ENCODE measurements at places on chromosomes 5 and 9.

- no peak for DNase-seq
These were observed 35.9 kb upstream of the HK3 start for GRCh38 chr5:176935017-176935416.

DNA sequence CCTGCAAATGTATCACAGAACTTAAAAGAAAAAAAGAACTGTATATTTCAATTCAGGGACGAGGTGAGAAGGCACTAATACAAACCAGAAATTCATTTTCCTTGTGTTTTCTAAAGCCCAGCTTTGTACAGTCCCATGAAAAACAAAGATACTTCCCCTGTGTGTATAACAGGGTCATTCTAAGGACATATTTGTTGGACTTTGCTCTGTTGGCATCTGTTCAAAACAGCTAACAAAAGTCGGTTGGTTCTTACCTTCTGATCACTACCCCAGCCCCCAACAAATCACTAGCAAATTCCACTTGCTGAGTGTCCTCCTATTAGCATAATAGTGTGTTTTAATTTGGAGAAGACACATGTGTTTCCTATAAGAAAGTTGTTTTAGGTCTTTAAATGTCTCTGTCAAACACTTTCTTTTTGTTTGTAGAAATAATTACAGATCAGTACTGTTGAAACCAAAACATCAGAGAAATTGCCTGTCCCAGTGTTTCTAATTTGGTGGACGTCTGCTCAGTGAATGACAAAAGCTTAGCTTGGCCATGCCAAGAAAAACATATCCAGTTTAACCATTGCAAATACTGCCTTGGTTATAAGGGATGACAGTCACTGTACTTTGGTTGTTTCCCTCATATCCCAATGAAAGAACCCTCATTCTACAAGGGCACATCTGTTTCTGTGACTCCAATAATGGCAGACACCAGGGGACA is 480.5 kb downstream of the EBF1 start:
- DNase-seq, result no peak

- no peak for DNase-seq
These were observed 41.9 kb upstream of the PLPP6 start for GRCh38 chr9:4620057-4620765.

- DNase-seq, result peak; percentile 70
These were observed 691 bp downstream of the FCHO2 start for GRCh38 chr5:72956324-72957140.

DNA sequence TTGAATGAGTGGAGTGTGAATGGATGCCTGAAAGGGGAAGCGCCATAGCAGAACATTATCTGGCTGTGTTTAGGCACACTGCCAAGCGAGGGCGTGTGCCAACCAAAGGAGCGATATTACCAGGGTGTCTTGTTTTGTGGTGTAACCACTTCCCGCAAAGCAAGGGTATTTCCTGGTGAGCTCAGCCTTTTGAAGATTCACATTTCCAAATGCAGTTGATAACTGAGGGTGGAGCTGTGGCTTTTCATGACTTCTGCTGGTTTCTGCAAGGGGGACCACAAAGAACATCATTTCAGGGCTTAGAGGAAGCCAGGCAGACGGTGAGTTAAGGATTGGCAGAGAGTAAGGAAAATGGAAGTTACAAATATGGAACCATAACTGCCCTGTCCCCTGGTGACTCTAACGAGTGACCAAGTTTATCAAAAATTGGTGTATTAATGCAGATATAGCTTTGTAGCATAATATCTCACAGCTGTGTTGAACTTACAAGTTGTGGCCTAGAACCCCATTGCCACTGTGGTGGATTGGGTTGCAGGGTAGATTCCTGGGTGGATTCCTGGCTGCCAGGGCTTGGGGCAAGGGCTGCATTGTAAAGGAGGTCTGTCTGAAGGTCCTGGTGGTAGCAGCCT is 71.4 kb downstream of the RALGPS1 start:
- DNase-seq, result peak; percentile 46

DNA sequence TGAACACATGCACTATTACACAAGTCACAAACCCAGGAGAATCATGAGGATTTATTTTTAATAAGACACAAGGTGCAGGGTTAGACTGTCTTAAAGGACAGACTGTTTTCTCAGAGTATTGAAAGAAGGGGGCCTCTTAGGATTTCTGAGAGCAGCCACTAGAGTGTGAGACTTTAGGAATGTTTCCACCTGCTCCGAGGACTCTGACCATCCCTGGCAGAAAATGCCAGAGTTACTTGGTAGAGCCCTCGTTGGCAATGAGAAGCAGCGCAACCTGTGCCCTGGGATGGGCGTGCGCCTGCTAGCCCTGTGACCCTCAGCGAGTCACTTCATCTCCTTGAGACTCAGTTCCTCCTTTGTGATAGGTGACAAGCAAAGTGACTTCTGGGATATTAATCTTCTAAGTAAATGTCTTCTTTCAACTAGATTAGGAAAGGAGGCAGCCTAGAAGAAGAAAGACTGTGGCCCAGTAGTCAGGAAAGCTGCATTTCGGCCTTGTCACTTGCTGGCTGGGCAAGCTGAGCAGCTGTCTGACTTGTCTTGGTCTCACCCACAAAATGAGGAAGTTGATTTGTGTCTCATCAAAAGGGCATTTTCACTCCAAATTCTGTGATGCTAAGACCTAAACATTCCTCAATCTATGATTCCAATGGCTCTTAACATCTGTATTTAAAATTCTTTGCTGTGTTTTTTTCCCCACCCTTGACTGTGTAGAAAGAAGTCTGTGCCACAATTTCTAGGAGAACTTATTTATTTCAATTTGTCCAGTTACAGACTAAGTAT is 60.5 kb downstream of the PTCD2 start:
- DNase-seq, result no peak

GRCh38 chr9:78325343-78325742 is 28.4 kb downstream of the PSAT1 start:
- DNase-seq, result peak; percentile 20

DNA sequence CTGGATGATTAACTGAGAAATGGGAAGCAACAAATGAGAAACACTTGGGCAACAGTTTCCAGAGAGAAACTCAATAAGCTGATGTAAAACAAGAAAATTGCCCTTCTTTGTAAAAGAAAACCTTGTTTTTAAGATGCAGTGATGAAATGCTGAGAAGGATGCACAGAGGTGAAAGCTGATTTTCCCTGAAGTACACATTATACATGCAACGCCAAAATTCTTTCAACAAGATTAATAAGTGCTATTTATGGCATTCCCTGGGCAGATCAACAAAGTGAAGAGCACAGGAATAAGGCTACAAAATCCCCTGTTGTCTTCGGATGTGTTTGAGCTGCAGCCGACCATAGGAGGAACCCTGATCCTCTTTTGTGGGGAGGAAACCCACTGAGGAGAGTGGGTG is 208.0 kb upstream of the ANKH start:
- no peak for DNase-seq

DNA sequence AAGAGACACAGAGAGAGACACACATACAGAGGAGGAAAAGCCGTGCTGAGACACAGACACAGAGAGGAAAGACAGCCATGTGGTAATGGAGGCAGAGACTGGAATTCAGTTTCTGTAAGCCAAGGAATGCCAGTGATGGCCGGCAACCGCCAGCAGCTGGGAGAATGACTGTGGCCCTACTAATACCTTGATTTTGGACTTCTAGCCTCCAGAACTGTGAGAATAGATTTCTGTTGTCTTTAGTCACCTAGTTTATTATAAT is 90.2 kb downstream of the TARS1 start:
- no peak for DNase-seq

DNA sequence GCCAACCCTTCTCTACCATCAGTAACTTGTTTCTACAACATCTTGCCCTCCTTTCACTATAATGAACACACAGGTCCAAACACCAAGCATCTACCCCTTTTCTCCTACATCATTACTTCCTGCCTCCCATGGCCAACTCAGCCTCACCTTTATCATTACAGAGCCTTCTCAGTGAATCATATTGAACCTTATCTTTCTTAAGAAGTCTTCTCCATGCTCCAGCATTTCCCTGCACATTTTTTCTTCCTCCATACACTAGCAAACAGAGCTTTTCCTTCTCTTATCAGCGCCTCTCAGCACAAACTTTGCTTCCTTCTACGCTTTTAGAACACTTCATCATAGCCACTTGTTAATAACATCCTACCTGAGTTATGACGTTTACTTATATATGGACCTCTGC is 148.2 kb downstream of the ARL15 start:
- DNase-seq, result no peak

GRCh38 chr9:20333991-20334390 is 288.3 kb downstream of the MLLT3 start:
- DNase-seq, result no peak

- DNase-seq, result peak; percentile 82
These were observed 22.5 kb downstream of the ZDHHC21 start for GRCh38 chr9:14670718-14671117.

GRCh38 chr9:98774746-98775145 is 21.6 kb downstream of the ANKS6 start:
- DNase-seq, result no peak

DNA sequence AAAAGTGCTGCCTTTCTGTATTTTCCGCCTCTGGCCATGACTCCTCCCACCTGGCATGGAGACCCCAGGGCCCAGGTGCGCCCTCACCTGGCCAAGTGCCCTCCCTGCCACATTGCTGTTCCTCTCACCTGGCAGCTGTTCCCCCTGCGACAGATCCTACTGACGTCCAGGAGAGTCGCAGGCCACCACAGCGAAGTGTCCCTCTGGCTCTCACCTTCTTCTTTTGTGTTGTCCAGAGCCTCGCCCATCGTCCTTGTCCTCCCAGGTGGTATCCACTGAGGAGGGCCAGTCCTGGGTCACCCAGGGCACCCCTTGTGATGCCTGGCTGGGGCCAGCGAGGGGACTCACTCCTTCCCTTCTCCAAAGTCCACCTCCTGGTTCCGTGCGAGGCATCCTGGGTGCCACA is 2.6 kb downstream of the NKD2 start:
- DNase-seq, result no peak

- no peak for DNase-seq
These were observed 45.1 kb downstream of the PDE8B start for GRCh38 chr5:77255617-77256016.
